CD4-positive, alpha-beta T cell treated with Interleukin-17A for 4 hours (primary cell): ENCODE measurements at places on chromosomes 4 and X.

DNA sequence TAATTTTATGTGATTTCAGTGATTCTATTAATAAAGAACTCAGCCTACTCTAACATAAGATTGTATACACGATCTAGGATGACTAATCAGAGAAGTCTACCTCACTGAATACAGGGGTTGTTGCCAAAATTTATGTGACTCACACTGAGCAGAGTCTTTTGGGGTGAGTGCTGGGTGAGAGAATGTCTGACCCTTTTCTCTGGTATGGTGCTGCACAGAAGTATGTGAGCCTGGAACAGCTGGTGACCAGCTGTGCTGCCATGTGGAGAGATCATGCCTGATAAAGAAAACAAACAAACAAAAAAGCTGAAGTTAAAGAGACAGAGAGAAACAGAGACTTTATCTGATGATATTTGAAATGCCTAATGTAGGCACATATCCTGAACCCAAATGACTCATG lies 618.1 kb upstream of the GRIA3 start:
- no peak for DNase-seq

DNA sequence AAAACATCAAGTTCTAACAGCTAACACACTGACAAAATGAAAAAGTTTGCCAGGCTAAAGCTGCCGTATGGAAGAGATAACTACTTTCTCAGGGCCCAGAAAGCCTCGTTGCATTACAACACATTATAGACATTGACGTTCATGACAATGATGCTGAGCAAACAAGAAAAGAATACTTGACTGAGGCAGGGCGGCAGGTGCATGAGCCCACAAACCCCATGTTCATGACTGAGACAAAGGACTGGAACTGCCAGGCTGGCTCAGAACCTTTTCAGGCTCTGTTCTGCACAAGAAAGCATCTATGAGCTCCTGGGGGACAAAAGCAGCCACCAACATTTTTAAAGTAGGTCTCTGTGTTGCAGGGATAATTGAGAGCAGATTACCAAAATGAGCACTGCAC lies 13.6 kb downstream of the TLR6 start:
- no peak for DNase-seq

GRCh38 chr4:153001626-153002025 lies 65.5 kb downstream of the FHDC1 start:
- no peak for DNase-seq

- DNase-seq, result no peak
Observed at GRCh38 chr4:139528377-139529005, 27.5 kb downstream of the SETD7 start.

GRCh38 chrX:103367502-103367901 lies 8.8 kb upstream of the BEX3 start:
- DNase-seq, result no peak

DNA sequence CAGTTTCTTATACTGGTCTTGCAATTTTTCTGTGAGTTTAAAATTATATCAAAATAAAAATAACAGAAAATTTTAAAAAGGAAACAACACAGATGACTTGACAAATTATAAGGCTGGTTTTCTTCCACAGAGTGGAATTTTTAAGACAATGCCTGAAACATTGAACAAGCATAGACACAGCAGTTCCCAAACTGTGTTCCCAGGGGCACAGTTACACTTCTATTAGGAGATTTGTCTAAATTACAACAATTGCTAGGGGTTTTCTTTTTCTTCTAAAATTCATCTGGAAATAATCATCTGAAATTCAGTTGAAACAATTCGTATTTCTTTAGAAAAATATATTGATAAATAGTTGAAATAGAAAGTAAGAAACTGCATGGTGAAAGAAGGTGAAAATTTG lies 26.2 kb downstream of the PDE5A start:
- no peak for DNase-seq

- no peak for DNase-seq
Observed at GRCh38 chr4:2371765-2372487, 46.5 kb downstream of the ZFYVE28 start.

GRCh38 chrX:44299177-44299576 lies 44.3 kb downstream of the EFHC2 start:
- no peak for DNase-seq

- no peak for DNase-seq
Observed at GRCh38 chrX:70089604-70090297, 27.5 kb downstream of the OTUD6A start.

GRCh38 chrX:78105944-78106650 lies 2.0 kb downstream of the PGK1 start:
- DNase-seq, result peak; percentile 54

DNA sequence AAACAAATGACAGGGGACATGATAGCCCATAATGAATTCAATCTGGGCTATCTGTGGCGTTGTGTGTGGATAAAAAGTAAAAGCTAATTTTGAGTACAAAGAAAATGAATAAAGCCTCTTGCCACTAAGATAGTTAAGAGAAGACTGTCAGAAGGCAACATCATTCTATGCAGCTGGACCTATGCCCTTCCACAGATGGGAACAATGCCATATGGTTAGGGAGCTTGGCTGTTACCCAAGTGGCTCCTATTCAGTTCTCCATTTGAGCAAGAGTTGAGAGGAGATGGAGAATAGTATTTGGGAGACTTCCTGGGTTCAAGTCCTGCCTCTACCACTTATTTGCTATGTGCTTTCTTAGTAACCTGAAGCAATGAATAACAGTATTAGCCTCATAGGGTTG lies 107.7 kb downstream of the ANXA3 start:
- DNase-seq, result no peak

DNA sequence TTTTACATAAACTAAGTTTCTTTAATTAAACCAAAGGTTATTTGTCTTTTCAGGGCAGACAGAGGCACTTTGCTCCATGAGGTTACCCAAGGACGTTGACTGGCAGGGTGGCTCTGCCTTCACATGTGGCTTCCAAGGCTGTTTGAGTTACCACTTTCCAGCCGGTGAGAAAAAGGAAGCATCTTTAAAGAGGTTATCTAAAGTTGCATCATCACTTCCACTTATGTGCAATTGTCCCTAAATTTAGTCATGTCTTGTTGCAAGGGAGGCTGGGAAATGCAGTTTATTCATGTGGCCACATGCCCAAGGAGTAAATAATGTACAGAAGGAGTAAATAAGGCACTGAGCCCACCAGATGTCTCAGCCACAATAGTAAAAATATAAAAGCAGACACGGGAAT lies 29.0 kb upstream of the RAP1GDS1 start:
- no peak for DNase-seq

DNA sequence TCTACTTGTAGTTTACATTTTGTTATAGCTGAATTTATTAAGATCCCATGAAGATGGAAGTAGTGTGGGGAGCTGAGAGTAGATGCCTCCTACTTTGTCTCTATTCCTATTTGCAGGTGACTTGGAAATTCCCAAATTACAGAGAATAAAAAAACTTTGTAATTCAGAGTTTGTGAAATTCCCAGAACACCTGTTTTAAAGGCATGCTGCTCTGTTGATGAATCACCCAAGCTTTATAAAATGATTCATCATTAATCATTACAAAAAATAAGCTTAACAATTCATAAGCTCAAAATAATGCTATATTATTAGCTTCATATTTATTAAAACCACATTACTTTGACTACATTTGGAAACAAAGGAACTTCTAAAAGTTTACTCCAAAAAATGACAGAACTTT lies 856.3 kb downstream of the RPA4 start:
- no peak for DNase-seq
